ENCODE measurements at places on chromosomes 3 and 15.

DNA sequence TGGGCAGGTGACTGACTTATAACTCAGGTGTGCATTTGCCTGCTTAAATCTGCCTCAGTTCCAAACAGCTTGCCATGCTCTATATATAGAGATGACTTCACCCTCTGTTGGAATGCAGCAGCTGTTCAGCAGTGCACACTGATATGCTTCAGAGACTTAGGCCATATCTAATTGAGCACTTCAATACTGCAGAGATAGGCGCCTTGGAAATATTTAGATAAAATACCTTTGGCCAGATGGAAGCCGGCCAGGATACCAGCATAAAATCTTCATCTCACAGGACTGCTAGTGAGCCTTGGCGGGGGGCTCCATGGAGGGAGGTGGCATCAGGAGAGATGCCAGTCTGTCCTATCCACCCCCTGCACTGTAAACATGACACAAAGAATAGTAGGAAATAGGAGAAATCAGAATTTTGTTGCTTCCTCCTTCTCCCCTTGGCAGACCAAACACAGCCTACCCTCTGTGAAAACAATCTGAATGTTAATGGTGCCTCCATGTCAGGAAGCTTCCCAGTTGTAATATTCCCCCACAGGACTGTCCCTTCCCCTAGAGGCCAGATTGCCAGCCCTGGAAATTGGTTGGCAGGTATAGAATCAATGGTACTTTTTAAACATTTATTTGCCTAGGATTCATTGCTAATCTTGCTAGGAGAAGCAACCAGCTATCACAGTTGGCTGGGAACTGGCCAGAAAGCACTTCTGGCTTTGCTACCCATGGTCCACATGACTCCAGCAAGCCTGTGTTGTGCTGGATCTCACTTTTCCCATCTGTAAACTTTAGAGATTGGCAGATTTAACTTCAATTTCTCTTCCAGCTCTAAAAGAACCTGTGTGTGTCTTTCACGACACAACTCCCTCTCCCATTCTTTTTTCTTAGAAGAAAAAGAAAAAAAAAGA lies 215.5 kb upstream of the KCNMB2 start:
- DNase-seq, result no peak

GRCh38 chr3:141330718-141331376 lies 37.5 kb upstream of the ZBTB38 start:
- no peak for DNase-seq

DNA sequence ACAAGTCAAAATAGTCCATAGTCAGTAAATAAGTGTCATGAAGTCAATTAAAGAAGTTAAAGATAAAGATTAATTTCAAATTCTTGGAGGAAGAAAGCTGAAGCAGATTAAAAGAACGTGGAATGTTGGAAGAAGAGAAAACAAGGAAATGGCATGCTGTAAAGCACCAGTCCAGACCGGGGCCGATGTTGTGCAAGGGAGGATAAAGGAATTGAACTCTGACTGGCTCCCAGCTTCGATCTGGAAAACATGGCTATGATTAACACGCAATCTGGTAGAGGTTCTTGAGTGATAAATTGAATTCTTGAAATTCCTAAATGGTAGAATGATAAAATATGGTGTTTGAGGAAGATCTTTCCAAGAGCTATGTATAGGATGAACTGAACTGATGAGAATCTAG lies 194.4 kb downstream of the MEIS2 start:
- DNase-seq, result no peak

DNA sequence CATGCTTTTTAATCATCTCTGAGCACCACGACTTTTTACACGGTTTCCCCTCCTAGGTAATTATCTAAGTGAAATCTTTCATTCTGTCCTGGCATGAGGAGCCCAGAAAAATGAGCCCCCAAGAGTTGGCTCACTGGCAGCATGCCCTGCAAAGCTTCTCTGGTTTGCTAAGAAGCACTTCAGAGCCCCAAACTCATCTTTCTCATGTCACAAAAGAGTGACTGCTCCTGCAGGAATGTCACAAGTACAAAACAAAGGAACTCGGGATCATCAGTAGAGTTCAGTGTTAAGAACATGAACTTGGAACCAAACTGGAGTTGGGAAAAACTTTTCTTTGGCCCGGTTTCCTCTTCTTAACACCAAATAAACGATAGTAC lies 123.9 kb downstream of the FOXB1 start:
- DNase-seq, result no peak

DNA sequence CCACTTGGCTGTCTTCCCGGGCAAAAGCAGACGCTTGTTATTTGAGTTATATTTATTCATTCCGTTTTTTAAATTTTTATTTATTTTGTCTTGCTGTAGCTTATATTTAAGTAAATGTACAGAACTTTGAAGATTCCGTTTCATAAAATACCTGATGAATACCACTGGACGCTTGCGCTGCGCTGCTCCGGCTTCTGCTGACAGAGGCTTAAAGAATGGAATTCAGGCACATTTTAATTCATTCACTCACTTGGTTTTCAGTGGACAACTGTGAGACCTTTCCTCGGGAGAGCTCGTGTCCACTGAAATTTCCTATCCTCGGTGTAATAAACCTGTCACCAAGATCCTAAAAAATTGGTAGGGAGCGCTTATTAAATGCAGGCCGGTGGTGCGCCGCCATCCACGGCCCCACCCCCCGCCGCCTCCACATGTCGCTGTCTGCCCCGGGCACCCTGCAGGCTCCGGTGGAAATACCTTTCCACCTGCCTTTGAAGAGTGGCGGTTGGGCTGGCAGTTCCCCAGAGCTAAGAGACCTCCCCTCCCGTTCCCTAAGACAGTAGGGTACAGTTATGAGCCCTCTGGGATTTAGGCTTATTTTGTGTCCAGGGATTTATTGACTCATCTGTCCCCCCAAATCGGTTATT lies 62.5 kb upstream of the UBE2E1 start:
- no peak for DNase-seq

DNA sequence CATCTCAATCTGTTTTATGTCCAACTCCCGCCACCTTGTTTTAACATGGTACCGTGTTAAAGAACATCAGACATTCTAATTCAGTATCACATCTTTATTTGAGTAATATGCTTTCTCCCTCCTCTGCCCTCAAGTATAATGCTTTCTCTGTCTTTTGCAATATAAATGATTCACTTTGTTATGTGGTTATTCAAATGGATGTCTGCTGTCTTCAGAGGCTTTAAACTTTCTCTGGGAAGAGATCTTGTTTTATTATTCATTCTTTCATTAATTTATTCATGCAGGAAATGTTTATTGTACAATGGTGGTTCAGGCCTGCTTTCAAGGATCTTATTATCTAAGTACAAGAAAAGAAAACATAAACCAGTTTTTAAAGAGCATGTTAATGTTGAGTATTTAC lies 57.1 kb downstream of the RAP2B start:
- DNase-seq, result no peak

DNA sequence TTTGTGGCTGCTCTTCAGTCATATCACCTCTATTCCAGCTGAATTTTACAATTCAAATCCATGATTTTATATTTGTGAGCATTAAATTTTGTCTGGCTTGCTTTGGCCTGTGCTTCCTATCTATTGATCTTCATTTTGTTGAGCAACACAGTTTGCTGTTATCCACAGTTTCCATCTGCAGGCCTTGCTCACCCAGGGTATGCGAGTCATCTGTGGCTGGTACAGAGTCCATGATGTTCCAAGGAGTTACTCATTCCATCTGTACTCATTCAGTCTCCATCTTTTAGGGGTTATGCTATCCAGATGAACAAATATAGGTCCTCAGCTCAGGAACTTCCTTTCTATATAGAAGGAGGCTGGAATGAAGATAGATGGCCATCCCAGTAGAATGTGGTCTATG lies 70.1 kb upstream of the CCK start:
- DNase-seq, result no peak

DNA sequence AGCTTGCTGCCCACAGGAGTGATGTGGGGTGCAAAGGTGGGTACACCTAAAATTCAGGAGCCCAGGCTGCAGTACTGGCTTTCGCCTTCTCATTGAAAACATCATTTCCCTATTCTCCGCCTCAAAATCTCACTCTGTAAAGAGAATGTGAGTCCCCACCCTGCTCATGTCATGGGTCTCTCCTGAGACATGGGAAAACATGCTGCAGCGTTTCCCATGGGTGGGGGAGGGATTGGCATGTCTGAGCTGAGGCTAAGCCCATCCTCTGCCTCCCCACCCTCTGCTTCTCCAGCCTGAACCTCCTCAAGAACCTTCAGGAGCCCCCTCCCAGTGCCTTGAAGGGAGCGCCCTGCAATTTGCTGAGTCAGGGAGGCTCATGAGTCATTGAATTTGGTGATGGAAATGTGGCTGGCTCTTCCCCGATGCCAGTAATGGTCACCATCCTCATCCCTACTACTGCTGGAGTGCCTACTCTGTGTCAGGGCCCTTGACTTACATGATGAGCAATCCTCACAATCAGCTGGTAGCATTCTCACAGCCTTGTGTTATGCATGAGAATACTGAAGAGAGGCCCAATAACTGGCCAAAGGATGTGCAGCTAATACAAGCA lies 28.8 kb downstream of the WNT5A start:
- DNase-seq, result no peak

DNA sequence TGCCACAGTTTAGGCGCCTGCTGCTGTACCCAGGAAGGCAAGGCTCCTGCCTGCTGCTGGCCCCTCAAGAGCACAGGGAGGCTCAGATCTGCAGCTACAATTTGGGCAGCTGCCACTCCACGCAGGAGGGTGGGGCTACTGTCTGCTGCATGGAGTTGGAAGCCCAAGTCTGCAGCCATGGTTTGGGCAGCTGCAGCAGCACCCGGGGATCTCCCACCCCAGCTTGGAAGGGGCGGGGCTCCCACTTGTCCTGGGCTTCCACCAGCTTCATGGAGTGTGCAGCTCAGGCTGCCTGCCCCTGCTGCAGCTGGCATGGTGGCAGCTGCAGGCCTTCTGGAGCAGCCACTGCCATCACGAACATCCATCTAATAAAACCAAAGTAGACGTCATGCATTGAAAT lies 512.9 kb downstream of the PYDC2 start:
- no peak for DNase-seq

- DNase-seq, result no peak
These were observed 652.0 kb upstream of the NECTIN3 start for GRCh38 chr3:110419601-110420000.

- DNase-seq, result no peak
These were observed 3.0 kb upstream of the SNX22 start for GRCh38 chr15:64148581-64148980.

DNA sequence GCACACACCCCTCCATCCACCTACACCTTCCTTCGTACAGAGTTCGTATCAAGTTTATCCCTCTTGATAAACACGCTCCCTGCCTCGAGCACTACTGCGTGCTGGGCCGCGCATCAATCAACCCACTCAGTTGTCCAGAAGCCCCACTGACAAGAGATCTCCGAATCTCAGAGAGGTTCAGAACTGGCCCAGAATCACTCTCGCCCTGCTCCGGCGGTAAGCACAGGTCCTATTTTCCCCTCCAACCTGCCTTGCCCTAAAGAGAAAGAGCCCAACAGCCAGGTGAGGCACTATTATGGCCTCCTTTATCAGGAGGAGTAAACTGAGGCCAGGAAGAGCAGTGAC lies 494 bp upstream of the NISCH start:
- no peak for DNase-seq

DNA sequence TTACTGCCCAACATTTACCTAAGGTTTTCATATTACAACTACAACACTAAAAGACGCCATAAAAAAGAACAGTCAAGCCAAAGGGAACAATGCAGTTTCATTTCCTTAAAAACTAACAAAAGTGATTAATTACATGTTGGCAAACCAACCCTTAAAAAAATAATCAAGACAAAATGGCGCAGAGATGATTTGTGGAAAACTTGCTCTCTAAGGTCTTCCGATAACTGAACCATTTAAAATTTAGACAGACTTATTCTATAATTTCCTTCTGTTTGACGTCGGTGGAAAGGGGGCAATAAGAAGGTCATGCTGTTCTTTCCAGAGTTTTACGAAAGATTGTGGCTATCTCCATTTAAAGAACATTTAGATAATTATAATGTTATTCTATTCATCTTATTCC lies 87.6 kb downstream of the RYK start:
- DNase-seq, result no peak

DNA sequence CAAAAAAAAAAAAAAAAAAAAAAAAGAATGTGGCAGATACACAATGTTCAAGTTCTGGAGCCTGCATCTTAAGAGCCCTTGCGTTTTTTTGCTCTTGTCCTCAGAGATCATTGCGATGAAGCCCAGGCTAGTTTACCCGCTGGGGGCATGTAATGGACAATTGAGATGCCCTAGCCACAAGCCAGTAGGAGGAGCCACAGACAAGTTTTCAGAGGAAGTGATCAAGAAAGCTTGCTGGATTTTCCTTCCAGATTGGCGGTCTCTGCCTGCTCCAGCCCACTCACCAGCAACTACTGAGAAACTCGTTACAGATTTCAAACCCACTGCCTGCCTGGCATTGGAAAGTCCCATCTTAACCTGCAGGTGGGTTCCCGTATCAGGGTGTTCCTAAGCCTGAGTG lies 192.1 kb upstream of the EOMES start:
- DNase-seq, result no peak

GRCh38 chr15:83855956-83856355 lies 202.0 kb downstream of the ADAMTSL3 start:
- no peak for DNase-seq

- peak; percentile 73 for DNase-seq
These were observed 47.6 kb downstream of the RAP2B start for GRCh38 chr3:153209596-153209995.

- DNase-seq, result no peak
These were observed 175.4 kb upstream of the TP63 start for GRCh38 chr3:189455641-189456417.

DNA sequence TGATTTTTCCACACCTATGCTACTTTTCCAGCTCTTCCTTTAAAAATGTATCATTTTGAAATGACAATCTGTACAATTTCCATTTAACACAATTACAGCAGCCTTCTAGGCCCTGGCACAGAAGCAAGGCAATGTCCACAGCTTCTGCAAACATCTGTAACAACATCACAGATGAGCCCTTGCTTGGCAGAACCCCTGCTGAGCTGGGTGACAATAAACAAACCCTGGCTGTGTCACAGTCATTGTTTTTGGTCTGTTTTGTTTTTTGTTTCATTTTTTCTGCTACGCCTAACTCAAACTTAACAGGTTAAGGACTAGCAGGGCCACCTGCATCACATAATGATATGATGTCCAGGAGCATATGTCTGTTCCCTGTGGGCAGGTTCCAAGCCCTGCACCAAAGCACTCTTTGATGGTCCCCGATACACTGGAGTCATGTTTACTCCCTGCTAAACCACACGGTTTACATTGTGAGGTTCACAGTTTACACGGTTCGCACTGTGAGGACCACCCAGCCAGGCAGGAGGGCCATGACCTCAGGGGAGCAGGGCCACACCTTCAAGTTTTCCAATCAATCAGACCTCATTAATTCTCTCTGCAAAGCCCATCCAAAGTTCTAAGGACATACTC lies 186.8 kb upstream of the CHRNA7 start:
- DNase-seq, result no peak

GRCh38 chr3:38000965-38001455 lies 10.4 kb downstream of the VILL start:
- peak; percentile 30 for DNase-seq

DNA sequence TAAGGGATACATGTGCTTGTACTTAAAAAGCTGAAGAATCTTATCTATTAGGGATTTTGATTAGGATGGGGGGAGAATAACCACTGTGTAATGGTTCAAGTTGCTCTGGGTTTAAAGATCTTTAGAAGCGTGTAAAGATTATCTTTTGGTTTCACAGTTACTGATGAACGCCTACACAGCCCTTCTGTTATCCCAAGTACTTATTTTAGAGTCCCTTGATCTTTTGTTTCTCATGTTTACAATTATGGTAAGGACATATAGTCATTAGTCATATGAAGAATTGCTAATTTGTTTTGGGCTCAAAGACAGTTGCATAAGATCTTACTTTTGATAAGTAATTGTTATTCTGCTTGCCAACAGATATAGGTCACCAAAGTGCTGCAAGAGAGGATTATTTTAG lies 160.1 kb downstream of the PLCL2 start:
- no peak for DNase-seq

Data from RWPE2 (cell line).